ENCODE measurements at places on chromosomes 11 and 22.

GRCh38 chr22:48116871-48117270 is 1354.4 kb downstream of the TBC1D22A start:
- DNase-seq = no peak

GRCh38 chr11:95575517-95575916 is 214.1 kb downstream of the FAM76B start:
- DNase-seq = no peak

DNA sequence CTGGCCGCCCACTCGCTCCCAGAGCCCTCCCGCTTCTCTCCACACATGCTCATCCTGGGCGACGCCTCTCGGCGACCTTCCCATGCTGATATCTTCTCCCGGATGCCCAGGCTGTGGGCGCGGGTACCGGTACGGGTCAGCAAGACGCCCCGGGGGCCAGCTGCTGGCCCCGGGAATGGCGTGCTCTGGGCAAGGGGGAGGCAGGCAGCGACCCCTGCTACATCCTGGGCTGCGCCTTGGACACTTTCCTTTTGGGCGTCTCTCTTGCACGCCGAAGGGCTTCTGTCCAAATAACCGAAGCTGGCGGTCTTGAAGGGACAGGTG is 48.1 kb downstream of the RPL27A start:
- DNase-seq = no peak

GRCh38 chr11:9060700-9061111 is 30.7 kb downstream of the SCUBE2 start:
- no peak for DNase-seq

DNA sequence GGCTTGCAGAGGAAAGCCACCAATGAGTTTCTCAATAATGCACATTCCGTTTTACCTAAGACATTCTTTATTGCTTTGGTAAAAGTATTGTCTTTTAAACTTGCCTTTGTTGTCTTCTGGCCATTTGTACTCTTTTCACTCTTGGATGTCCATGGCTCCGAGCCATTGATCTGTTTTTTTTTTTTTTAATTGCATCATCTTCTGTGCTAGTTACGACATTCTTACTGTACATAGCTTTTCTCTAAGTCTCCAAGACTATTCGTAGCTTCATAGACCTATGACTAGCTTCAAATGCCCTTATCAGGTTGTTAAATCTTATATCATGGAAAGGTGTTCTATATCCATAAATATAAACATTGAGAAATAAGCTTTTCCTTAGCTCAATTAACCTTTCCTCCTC is 1522.6 kb downstream of the FAM181B start:
- no peak for DNase-seq
